ENCODE measurements at places on chromosomes 6 and 20. TPM values are rescaled to one million over a fixed set of nuclear protein-coding genes. Genes with fewer than 3 reads are reported as not detected.

PRL gene
- total RNA-seq = not detected

LRFN2 gene
- total RNA-seq = not detected

EYS gene
- not detected for total RNA-seq

HLA-DPA1 gene
- total RNA-seq = 2.8 TPM

MEP1A gene
- not detected for total RNA-seq

CTCFL gene
- total RNA-seq = not detected

AHCY gene
- 152 TPM for total RNA-seq

GSTA3 gene
- total RNA-seq = not detected

C6orf163 gene
- total RNA-seq = 0.44 TPM

SLC12A5 gene
- total RNA-seq = not detected

KIAA1755 gene
- 1.9 TPM for total RNA-seq

Measured in cardiac ventricle fibroblast (primary cell).